T-helper 1 cell (primary cell): ENCODE measurements at places on chromosomes 5 and 9.

DNA sequence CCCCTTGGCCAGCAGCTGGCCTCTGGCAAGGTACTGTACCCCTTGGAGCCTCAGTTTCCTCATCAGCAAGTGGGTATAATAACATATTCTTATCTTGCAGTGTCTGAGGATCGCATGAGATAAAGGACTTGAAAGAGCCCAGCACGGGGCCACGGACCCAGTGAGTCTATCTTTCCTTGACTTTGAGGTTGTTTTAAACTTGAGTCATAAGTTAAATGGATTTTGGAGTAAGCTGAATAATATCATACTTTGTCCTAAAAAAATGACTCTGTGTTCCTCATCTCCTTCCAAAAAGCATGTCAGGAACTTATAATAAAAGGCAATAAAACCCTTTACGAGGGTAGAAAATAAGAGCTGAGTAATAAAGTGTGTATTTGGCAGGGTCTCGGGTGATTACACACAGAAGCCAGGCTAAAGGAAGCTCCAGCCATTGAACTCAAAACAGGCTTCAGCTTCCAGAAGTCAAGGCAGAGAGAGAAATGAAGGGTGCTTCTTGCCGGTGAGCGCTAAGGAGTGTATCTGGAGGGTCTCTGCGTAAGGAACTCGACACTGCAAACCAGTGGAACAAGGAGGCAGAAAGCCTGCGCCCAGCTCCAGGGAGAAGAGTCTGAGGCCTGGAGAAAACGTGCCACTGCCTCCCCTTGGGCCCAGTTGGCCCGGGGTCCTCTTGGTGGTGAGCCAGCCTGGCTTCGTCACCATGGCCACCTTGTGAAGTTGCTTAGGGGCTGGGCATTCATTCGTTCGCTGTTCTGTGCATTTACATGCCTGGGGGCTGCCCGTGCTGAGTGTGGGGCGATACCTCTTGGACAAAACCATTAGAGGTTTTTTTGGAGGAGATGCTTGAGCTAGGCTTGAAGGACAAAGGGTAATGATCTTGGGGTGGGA, 72.4 kb upstream of the PHYKPL start:
- no peak for DNase-seq

GRCh38 chr9:2336055-2336454, 285.5 kb upstream of the VLDLR start:
- DNase-seq, result no peak

DNA sequence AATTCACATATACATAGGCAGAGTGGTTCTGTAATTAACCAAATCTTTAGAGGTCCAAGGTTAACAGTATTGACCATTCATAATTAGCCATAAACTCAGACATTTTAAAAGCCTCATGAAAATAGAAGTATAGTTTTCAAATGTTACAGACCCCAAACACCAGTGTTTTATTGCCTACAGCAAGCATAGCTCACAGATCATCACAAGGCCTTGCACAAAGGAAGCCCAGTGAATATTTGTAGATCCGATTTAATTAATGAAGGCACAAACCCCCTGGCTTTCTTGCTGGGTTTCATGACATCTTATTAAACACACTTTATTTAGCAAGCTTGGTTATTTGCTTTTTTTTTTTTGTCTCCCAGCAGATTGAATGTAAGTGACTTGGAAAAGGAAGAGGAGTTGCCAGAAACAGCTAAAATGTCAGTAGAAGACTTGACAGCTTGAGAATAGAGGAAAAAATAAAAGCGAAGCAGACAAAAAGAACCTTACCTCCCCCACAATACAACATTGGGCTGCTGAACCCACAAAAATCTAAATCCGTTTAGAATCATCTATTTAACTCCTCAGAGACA, 283.9 kb upstream of the TNC start:
- DNase-seq, result no peak

- no peak for DNase-seq
Measured at GRCh38 chr9:116308076-116308475, 154.5 kb downstream of the PAPPA start.
